NCI-H2081 (cell line): ENCODE measurements at places on chromosomes 5 and 9.

GRCh38 chr5:67576112-67576511 is 379.5 kb upstream of the CD180 start:
- DNase-seq: no peak

DNA sequence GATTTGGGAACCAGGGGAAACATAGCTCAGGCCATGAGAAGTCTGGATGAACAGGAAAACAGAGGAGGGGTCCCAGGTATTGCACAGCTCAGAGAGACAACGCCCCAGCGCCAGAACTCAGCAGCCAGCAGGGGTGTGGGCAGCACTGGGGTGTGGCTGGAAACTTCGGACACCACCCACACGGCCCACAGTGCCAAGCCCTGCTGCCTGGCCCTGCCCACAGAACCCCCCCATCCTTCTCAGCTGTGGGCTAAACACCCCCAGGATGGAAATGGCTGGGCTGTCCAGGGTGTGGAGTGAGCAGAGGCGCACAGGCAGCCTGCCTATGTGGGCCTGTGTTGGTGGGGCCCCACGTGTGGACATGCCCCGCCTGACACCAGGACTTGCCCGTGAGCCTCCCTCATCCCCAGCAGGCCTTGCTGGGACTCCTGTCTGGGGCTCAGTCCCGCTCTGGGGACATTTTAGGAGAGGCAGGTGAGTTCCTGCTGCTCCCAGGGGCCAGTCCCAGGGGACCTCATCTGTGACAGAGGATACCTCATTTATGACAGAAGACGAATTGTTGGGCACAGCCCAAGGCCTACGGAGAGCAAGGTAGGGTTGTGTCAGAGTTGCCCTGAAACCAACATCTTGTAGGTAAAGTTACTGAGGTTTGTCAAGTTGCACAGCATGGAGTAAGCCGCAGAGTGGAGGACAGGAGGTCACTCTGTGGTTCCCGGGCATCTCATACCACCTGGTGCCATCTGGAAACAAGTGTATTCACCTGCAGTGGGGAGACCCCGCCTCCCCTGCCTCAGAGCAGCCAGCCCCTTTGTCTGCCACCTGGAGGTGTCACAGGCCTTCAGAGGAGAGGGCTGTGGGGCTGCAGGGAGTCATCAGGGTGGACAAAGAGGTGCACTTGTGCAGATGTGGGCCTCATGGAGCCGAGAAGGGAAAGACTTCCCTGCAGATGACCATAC is 183.2 kb downstream of the AUH start:
- no peak for DNase-seq

- no peak for DNase-seq
These were observed 23.2 kb downstream of the PRDM6 start for GRCh38 chr5:123112196-123112595.

GRCh38 chr9:131095666-131096268 is 564 bp upstream of the AIF1L start:
- DNase-seq: no peak

DNA sequence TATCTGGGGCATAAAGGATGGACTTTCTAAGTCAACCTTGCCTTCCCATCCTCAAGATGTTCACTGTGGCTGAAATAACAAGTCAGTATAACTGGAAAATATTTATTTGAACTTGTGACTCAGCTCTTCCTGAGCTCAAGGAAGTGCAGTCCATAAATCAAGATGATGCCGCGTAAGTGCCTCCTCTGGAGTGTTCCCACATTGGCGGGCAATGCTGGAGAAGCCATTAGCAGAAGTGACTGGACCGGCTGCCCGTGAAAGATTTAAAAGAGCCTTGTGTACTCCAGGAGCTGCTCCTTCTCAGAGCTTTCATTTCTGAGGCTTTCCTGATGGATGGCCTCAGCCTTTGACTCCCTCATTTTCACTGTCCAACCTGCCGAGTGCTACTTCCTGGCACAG is 17.4 kb downstream of the TMOD1 start:
- no peak for DNase-seq

GRCh38 chr5:149279661-149280060 is 8.0 kb downstream of the AFAP1L1 start:
- DNase-seq: no peak

DNA sequence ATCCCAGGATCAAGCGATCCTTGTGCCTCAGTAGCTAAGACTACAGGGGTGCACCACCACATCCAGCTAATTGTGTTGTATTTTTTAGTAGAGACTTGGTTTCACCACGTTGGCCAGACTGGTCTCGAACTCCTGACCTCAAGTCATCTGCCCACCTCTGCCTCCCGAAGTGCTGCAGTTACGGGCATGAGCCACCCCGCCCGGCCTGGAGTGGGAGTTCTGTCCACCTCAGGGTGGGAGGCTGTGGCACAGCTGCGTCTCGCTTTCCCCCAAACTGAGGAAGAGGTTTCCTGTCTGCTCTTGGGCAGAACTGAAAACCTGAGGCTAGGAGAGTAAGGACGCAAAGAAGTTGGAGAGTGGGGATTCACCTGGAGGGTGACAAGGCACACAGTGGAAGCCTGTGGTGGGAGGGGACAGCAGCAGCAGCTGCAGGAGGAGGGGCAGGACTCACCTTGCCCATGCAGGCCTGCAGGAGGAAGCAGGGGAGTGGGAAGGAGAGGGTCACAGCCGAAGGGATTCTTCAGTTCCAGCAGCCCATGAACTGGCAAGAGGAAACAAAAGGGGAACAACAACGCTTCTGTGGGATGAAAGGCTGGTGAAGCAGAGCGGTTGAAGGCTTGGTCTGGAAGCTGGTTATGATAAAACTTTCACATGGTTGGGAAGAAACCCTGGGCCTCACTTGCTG is 181.4 kb downstream of the GAS1 start:
- DNase-seq: no peak

DNA sequence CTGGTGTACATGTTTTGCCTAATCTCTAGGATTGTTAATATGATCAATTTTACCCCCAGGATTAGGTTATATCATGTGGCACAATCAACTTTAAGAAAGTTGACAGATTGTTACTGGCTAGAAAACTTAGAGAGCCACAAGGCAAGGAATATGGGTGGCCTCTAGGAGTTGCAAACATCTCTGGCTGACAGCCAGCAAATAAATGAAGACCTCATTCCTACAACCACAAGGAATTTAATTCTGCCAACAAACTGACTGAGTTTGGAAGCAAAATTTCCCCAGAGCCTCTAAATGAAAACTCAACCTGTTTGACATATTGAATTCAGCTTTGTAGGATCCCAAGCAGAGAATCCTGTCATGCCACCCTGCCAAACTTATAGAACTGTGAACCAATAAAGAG is 196.4 kb upstream of the PTGER4 start:
- no peak for DNase-seq

DNA sequence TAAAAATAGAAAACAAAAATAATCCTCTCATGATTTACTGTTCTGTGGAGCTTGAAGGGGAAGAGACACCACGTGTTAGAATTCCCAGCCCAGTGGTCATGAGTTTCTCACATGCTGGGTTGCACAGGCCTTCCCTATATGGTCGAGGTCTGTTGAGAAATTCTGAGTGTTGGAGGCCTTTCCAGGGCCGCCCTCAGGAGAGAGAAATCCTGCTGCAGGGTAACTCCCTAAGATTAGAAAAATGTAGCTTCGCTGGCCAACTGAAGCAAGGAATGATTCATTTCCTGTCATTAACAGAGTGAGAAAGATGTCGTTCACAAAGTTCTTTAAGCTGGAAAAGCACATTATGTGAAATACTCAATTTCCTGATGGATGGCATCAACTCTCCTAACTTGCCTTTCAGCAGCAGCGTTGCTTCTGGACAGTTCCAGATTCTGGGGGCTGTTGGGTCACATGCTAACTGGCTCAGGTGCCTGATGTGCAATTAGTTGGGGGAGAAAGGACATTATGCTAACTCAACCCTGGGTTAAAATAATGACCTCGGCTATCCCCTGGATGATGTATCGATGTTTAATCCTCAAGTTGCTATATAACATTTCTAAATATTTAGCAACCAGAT is 104.8 kb upstream of the CD180 start:
- DNase-seq: no peak

DNA sequence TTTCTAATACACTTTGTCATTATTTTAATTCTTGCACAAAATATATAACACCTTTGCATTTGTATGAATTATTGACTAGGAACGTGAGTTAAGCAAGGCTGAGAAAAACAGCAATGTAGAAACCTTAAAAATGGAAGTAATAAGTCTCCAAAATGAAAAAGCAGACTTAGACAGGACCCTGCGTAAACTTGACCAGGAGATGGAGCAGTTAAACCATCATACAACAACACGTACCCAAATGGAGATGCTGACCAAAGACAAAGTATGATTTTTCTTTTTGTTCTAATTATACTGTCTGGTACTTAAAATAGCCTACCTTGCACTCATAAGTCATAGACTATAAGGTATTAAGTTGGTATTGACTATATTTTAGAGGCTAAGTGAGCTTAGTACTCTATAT is 34.4 kb downstream of the RAD50 start:
- no peak for DNase-seq

GRCh38 chr5:1005249-1005851 is 3.3 kb upstream of the NKD2 start:
- DNase-seq: no peak

- no peak for DNase-seq
These were observed 820.5 kb downstream of the PTPRD start for GRCh38 chr9:9792144-9792857.

DNA sequence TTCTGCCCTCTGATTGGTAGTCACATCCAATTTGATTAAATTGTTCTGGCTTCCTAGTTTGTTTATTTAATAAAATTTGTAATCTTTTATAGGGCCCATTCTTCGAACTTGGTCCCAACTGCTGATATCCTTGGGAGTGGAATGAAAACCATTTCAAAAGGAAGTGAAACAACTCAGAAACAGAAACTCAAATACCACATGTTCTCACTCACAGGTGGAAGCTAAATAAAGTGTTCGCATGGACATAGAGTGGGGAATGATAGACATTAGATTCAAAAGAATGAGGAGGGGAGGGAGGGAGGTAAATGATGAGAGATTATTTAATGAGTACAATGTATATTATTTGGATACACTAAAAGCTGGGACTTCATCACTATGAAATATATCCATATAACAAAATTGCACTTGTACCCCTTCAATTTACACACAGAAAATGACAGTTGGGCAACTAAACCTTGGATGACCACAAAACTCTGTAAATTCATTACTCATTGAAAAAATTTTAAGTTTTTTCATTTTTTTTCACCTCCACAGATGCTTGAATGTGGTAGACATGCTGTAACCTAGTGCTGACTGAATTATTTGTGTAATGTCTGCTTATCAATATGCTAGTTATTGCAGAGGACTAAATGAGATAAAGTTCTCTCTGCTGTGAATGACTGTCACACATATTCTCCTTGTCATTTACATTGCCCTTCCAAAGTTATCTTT is 16.0 kb downstream of the ATP10B start:
- DNase-seq: no peak

GRCh38 chr9:127422133-127422782 is 1.9 kb upstream of the ZNF79 start:
- no peak for DNase-seq

- no peak for DNase-seq
These were observed 24.6 kb downstream of the NDUFA8 start for GRCh38 chr9:122134822-122135528.

DNA sequence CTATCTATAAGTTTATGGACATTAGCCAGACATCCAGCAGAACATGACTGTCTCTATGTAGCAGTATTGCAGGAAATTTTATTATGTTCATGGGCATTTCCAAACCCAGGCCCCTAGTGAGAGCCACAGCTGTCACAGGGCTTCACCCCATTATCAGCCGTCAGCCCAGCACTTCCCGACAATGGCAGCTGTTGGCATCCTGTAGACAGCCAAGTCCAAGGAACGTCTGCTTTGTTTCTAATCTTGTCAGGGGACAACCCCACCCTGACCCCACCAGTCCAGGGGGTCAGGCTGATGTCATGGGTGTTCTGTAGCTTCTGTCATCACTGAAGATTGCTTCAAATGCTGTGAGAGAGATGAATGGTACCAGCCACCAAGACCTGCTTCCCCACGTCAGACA is 565.3 kb upstream of the BRINP1 start:
- no peak for DNase-seq

- DNase-seq: peak; percentile 42
These were observed 38.0 kb upstream of the UBTD2 start for GRCh38 chr5:172321593-172321992.

DNA sequence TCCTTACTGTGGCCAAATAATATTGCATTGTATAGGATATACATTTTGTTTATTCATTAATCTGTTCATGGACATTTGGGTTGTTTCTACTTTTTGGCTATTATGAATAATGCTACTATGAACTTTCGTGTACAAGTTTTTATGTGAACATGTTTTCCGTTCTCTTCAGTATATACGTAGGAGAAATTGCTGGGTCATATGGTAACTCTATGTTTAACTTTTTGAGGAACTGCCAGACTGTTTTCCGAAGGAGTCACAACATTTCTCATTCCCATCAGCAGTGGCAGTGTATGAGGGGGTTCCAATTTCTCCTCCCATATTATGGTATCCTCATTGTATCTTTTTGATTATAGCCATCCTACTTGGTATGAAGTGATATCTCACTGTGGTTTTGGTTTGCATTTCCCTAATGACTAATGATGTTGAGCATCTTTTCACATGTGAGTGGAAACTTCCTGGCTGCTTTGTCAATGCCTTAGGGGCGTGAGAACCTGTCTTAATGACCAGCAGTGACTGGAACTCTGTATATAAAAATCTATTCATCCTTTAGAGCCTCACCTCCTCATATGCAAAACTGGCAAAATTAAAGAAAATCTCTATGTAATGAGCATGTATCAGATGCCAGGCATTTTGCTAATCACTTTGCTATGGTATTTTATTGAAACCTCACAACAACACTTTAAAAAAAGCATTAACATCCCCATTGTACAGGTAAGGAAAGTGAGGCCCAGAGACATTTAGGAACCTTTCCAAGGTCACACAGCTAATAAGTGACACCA is 47.8 kb upstream of the TGFBR1 start:
- DNase-seq: no peak

GRCh38 chr9:85944672-85945071 is 3.7 kb downstream of the NAA35 start:
- no peak for DNase-seq

DNA sequence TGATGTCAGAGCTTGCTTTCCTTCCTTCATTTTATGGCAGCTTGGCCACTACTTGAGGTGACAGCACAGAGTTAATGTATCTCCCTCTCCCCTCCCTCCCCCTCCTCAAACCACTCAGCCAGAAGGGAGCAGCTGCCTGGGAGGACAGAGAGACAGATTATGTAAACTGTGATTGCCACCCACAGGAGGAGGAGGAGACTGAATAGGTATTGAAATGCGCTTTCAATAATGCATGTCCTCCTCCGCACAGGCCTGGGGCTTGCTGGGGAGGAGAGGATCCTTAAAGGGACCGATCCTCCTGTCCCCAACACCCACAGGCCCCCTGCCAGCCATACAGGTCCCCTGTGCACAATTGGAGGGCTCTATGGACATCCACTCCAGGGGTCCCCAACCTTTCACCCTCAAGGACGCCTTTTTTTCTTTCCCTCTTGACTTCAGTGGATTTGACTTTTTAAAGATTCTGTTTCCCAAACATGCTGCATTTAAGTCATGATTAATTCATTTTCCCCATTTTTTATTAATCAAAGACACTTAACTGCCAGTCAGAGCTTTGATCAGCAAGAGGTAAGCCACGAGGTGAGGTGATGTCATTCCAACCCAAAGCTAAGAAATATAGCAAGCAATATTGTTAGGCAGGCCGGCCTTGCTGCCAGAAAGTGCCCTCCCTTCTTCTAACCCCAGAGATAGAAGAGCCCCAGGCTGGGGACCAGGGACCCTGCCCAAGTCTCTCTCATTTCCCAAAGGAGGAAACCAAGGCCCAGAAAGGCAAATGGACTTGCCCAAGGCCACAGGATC is 47.5 kb upstream of the CPLX2 start:
- peak; percentile 60 for DNase-seq

- no peak for DNase-seq
These were observed 152.1 kb downstream of the CRB2 start for GRCh38 chr9:123508048-123508447.

GRCh38 chr5:108143581-108143980 is 238.3 kb downstream of the FBXL17 start:
- DNase-seq: no peak
